ENCODE measurements at places on chromosomes 11 and 22.

DNA sequence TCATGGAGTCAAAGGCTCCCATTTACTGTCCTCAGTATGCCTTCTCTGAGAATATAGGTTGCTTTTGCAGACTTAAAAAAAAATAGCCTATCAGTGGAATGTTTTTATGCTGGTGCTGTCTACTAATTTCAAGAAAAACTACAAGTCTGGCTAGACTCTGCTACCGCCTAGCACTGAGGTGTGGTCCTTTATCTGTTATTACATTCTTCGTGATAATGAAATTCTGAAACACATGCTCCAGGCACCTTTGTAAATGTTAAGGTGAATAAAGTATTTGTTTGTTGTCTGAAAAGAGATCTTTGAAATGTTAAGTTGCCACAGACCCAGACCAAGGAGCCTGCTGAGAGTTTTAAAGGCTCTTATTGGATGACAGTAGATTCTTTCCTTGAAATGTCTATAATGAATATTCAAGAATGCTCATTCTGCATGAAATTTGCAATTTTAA, 95.3 kb downstream of the DBX1 start:
- DNase-seq, result no peak

DNA sequence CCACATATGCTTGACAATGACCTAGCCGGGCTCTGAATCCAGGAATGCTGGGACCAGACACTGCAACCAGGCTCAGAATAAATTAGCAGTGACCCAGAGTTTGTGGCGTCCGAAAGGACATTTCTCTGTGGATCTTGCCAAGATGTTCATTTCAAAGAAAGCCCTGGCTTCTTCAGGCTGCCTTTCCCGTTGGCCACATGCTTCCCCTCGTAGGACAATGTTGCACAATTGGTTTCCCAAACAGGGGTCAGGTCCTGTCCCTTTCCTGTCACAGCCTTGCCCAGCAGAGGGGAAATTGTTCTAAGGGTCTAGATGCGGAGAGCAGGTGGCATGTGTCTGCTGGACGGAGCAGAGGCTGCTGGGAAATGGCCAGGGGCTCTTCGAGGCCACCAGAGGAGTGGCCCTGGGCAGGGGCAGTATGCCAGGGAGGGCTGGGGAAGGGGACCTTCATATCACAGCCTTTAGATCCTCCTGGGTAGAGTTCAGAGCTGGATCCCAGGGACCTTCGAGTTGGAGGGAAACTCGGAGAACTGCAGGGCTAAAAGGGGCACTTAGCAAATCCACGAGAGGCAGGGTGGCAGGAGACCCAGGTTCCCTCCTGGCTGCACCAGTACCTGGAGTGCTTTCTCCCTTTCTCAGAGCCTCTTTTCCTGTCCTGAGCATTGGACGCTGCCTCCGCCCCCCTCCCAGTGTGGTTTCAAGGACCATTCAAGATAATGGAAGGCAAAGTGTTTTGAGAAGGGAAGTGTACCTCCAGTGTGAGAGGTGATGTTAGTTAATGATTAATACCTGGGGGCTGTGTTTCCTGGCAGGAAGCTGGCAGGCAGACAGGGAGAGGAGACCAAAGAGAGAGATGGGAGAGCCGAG, 42.3 kb downstream of the C11orf96 start:
- no peak for DNase-seq

DNA sequence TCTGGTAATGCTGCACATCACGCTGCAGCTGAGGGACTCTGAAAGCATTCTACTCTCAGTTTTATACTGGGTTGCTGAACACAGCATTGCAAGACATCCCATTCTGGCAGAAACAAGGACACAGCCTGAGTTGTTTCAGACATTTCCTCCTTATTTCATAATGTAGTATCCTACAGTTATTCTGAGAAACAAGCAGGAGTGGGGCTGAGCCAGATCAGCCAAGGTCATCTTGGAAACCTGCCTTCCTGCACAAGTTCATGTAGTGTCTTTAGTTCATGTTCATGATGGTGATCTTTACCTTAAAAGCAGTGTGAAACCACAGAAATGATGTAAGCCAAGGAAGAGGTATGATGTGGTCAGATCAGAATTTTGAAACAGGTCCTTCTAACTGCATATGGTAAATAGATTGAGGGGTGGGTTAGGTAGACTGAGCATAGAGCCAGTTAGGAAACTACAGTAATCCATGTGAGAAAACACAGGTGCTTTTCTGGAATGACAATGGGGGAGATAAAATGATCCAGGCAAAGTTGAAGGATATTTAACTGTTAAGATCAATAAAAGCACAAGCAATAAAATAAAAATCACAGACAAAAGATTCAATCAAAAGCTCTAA, 1686.8 kb downstream of the LRRC4C start:
- DNase-seq, result no peak

- DNase-seq, result no peak
These were observed 788.8 kb upstream of the FAT3 start for GRCh38 chr11:91435694-91436395.

- DNase-seq, result no peak
These were observed 84.3 kb upstream of the MTMR2 start for GRCh38 chr11:96008161-96008720.

GRCh38 chr11:2342557-2342956, 34.6 kb upstream of the CD81 start:
- no peak for DNase-seq

DNA sequence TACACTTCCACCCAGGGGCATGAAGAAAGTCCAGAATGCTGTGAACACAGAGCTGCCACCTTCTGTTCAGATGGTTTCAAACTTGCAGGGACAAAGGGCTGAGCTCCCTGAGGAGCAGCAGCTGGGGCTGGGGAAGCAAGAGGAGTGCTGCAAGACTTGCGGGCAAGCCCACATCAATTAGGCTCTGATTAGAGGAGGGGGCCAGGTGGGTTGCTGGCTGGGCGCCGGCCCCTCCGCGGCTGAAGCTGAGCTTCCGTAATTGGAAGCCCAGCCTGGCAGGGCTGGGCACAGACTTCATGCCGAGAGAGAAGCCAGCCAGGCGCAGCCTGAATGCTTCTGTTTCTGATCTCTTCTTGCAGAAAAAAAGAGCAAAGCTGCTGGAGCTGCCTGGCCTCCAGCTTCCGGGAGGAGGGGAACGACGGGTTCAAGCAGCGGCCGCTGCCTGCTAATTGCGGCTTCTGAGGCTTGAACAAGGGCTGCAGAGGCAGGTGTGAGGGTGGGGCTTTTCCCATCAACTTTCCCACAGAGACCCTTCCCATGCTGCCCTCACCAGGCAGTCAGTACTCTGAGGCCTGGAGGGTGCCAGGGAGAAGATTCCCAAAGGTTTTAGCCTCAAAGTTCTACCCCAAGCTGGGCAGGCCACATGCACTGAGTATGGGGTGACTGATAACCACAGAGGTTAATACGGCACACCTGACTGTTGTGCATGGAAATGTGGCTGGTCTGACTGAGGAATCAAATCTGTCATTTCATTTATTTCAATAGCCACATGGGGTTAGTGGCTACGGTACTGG, 91.1 kb upstream of the LMO1 start:
- DNase-seq, result peak; percentile 66

DNA sequence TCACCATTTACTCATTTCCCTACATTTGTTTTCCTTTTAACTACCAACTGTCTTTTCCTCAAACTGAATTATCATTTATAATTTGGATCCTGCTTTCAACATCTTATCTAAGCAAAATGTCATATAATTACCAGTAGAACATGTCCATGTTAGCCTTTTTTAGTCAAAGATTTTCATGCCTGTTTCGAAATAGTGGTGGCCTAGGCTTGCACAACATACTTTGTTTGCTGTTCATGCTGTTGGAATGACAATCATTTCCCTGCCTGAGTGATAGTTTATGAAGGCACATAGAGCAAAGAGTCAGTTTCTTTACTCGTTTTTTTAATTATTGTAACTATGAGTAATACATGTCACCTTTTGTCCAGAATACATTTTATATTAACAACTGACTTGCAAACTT, 144.3 kb upstream of the ANO3 start:
- no peak for DNase-seq

DNA sequence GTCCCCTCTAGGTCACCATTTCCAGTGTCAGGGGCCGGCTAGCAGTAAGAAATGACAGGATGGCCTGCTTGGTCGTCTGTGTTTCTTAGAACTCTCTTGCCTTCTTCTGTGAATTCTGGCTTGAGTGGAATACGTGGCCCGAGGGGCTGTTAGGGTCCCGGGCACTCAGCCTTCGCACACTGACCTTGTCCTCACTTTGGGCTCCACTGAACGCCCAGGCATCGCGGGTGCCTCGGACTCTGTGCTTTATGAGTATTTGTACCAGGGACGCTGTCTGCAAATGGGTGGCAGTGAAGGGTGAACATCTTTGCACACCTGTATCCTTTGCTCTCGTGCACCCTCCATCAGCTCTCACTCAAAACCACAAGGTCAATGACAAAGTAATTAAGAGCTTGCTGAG, 123.4 kb upstream of the ANO1 start:
- DNase-seq, result no peak

- no peak for DNase-seq
These were observed 171.3 kb downstream of the GRIK4 start for GRCh38 chr11:120682866-120683265.

GRCh38 chr22:17402293-17402692, 33.0 kb downstream of the CECR2 start:
- DNase-seq, result no peak
